ENCODE measurements at places on chromosomes 3 and 15.

DNA sequence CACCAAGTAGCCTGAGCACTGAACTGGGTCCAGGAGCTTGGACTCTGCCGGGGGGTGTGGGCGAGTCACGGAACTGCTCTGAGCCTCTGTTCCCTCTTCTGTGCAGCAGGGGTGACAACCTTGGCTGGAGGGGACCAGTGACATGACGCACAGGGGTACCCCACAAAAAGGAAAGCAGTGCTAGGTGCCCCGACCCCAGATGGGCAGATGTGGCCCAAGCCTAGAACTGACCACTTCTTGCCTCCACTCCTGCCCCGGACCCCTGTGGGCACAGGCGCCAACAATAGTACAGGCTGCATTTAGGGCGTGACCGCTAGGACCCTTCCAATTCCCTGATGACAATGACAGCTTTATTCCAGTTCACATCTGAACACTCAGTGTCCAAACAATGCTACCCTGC is 255.9 kb upstream of the LYSMD4 start:
- DNase-seq = no peak

- no peak for DNase-seq
Observed at GRCh38 chr3:10393514-10393913, 72.6 kb upstream of the SEC13 start.

DNA sequence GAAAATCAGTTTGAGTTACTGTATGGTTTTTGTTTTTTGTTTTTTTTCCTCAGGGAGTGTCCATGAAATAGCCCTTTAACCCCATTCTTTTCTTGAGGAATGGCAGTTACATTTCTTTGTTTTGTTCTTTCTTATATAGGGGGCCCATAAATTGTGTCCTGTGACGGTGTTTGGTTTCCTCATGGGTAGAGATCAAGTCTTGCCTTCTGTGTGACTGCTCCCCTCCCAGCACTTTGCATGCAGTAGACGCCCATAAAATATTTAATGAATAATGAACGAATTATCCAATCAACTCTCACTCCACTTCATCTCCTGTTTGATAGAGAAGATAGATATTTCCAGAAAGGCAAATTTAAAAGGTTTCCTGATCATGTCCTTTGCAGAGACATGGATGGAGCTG is 78.1 kb downstream of the CADPS start:
- DNase-seq = no peak

- no peak for DNase-seq
Observed at GRCh38 chr3:168034152-168034928, 61.4 kb downstream of the GOLIM4 start.

- no peak for DNase-seq
Observed at GRCh38 chr3:94965867-94966475, 903.1 kb downstream of the NSUN3 start.

DNA sequence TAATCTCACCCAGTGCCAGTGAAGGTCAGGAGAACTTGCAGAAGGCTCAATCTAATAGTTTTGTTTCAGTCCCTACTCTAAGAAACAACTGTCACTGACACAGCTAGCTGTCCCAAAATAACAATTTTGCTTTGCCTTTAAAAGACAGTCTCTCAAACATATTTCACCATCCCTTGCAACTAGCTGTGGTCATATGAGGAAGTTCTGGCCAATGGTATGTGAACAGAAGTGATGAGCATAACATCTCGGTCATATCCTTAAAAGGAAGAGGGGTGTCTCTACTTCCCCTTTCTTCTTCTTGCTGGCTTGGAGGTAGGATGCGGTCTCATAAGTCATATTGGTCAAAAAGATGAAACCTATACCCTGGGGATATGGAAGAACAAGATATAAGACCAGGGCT is 198.1 kb downstream of the NEK10 start:
- DNase-seq = no peak

- DNase-seq = no peak
Observed at GRCh38 chr3:196047391-196048030, 34.4 kb downstream of the TFRC start.

DNA sequence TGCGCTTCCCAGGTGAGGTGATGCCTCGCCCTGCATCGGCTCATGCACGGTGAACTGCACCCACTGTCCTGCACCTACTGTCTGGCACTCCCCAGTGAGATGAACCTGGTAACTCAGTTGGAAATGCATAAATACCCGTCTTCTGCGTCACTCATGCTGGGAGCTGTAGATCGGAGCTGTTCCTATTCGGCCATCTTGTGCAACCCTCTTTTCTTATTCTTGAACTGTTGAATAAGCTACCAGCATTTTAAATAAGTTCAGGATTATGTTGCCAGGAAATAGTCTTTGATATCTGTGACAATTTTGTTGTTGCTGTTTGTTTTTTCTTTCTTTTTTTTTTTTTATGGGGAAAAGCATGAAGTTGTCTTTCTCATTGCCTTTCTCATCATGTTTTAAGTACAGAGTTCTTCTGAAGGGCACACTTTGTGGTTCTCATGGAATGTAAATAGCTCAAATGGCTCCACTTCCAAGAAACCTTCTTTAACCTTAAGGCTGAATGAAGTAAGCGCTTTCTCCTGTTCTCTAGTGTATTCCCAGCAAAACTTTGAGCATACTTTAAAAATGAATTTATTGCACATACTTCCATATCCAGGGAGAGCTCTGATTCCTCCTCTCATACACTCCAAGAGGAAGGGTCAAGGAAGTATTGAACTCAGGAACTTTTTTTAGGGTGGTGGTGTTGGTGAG is 468.0 kb upstream of the TBL1XR1 start:
- no peak for DNase-seq

GRCh38 chr3:142019794-142020320 is 129.5 kb downstream of the TFDP2 start:
- no peak for DNase-seq

- DNase-seq = no peak
Observed at GRCh38 chr3:64890006-64890405, 202.2 kb upstream of the ADAMTS9 start.

GRCh38 chr3:177529716-177530335 is 332.5 kb upstream of the TBL1XR1 start:
- DNase-seq = no peak
